ENCODE measurements at places on chromosomes 16 and 17. TPM values are rescaled to one million over a fixed set of nuclear protein-coding genes. Genes with fewer than 3 reads are reported as not detected.

GRCh38 chr17:55770196-55770870 lies 19.5 kb downstream of the PCTP start:
- H3K36me3 ChIP-seq: peaks cover 30% of the 10 kb centered on the region
- H3K4me3 ChIP-seq: no peak overlapping the region
- H3K4me1 ChIP-seq: no peaks in the 10 kb centered on the region

DNA sequence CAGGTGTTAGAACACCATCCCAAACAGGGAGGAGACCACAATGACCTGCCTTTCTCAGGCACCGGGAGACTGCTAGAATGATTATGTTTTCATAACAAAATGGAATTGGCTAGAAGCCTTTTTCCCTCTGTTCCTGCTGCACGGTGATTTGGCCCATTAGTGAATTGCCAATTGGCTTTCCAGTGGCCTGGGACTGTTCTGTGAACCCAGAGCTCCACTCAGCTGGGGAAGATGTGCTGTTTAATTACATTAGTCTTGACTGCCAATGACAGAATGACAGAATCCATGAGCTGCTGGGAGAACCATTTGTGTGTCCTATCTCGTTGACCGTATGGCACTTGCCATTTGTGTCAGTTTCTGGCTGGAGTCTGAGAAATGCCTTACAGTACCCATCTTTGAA lies 242.9 kb downstream of the CDH11 start:
- H3K27me3 ChIP-seq: no peaks in the 10 kb centered on the region
- no peaks in the 10 kb centered on the region for H3K4me1 ChIP-seq
- DNase-seq: no peak
- no peak overlapping the region for H3K27ac ChIP-seq

DNA sequence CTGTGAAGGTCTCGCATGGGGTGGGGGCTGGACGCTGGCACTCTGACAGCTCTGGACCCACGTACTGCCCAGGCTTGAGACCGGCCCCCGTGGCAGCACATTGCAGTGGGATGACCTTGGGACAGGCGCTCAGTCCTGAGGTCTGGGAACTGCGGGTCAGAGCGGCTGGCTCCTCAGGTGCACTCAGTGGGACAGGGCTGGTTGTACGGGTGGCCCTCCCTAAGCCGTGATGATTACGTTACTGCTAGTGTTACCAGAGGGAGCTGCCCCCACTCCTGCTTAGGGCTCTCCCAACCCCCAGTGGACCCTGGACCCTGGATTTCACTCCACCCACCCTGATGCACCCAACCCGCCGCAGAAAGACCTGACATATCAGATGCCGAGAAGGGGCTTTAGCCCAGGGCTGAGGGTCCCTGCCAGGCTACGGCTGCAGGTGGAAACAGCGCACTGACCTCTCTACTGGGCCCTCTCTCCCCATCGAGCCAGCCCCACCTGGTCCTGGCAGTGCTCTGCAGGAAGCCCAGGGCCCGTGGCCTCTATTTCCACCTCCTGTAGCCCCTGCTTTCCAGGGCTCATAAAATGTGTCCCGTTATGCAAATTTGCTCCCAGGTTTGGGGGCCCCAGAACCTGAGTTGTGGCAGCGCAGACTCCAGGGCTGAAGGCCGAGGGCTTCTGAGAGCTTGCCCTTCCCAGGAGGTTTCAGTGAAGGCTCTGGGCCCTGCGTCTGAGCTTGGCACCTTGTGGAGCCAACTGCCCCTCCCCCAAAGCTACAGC lies 77.2 kb downstream of the RTN4RL1 start:
- no peak overlapping the region for H3K4me3 ChIP-seq
- H3K27ac ChIP-seq: no peak overlapping the region
- no peak for DNase-seq
- H3K36me3 ChIP-seq: no peaks in the 10 kb centered on the region
- no peaks in the 10 kb centered on the region for H3K27me3 ChIP-seq

DNA sequence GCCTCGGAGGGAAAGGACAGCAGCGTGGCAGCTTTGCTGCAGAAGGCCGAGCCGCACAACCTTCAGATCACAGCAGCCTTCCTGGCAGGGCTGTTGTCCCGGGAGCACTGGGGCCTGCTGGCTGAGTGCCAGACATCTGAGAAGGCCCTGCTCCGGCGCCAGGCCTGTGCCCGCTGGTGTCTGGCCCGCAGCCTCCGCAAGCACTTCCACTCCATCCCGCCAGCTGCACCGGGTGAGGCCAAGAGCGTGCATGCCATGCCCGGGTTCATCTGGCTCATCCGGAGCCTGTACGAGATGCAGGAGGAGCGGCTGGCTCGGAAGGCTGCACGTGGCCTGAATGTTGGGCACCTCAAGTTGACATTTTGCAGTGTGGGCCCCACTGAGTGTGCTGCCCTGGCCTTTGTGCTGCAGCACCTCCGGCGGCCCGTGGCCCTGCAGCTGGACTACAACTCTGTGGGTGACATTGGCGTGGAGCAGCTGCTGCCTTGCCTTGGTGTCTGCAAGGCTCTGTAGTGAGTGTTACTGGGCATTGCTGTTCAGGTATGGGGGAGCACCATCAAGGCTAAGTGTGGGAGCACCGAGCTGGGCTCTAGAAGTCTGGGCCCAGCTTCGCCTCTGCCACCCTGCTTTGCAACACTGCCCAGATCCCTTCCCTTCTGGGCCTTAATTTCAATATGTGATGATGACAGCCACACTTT lies 18.6 kb downstream of the NOD2 start:
- no peaks in the 10 kb centered on the region for H3K27me3 ChIP-seq
- peak; percentile 82 for DNase-seq
- no peak overlapping the region for H3K27ac ChIP-seq
- peaks cover 14% of the 10 kb centered on the region for H3K4me1 ChIP-seq
- no peaks in the 10 kb centered on the region for H3K36me3 ChIP-seq

DNA sequence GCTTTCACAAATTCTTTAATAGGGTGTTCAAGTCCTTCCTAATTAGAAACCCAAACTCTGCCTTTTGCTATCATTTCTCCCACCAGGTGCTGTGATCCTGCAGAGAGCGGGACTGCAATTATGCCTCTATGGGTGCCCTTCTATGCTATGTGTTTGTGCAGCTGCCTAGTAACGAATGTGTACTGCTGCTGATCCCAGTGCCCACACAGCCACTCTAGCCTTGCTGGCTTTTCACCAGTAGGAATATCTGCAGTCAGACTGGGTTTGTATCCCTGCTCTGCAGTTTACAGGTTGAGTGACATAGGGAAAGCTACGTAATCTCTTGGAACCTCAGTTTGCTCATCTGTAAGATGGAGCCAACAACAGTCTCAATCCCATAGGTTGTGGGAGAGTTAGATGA lies 179.6 kb upstream of the IRX3 start:
- no peaks in the 10 kb centered on the region for H3K27me3 ChIP-seq
- H3K4me3 ChIP-seq: no peak overlapping the region
- H3K27ac ChIP-seq: no peak overlapping the region
- DNase-seq: no peak
- H3K4me1 ChIP-seq: no peaks in the 10 kb centered on the region

Gene TP53TG3B
- total RNA-seq: not detected

GRCh38 chr17:571224-571623 lies 143.4 kb downstream of the VPS53 start:
- no peak overlapping the region for H3K4me3 ChIP-seq
- no peak overlapping the region for H3K27ac ChIP-seq
- H3K27me3 ChIP-seq: no peaks in the 10 kb centered on the region
- no peak for DNase-seq

DNA sequence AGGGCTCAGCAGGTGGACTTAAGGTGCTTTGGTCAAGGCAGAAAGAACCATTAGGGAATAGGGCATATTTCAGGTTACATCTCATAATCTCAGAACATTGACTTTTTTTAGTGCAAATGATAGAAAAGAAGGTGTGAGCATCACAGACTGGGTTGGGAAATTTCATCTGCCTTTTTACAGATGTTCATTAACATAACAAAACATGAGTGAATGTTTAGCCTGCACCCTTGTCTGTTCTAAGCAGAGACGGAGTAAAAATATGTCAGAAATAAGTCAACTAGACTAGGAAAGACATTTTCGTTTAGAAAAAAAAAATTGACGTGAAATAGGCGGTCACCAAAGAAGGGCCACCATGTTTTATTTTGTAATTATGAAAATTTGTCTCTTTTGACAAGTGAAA lies 127.5 kb upstream of the CDH13 start:
- H3K27me3 ChIP-seq: no peaks in the 10 kb centered on the region
- no peak overlapping the region for H3K4me3 ChIP-seq
- no peaks in the 10 kb centered on the region for H3K36me3 ChIP-seq
- no peaks in the 10 kb centered on the region for H3K4me1 ChIP-seq

Gene REXO5
- 1.8 TPM for total RNA-seq

- H3K4me1 ChIP-seq: no peaks in the 10 kb centered on the region
- H3K4me3 ChIP-seq: no peak overlapping the region
- DNase-seq: no peak
- no peak overlapping the region for H3K27ac ChIP-seq
- H3K36me3 ChIP-seq: no peaks in the 10 kb centered on the region
These were observed 14.7 kb upstream of the SEZ6 start for GRCh38 chr17:29020576-29020975.

Gene ODAD4
- total RNA-seq: 1.6 TPM

Gene MEIOC
- total RNA-seq: 0.36 TPM

Gene KRT25
- total RNA-seq: not detected

Gene SPATA22
- total RNA-seq: 0.36 TPM

Gene ITGA2B
- total RNA-seq: 0.33 TPM

Gene VWA3A
- total RNA-seq: not detected

DNA sequence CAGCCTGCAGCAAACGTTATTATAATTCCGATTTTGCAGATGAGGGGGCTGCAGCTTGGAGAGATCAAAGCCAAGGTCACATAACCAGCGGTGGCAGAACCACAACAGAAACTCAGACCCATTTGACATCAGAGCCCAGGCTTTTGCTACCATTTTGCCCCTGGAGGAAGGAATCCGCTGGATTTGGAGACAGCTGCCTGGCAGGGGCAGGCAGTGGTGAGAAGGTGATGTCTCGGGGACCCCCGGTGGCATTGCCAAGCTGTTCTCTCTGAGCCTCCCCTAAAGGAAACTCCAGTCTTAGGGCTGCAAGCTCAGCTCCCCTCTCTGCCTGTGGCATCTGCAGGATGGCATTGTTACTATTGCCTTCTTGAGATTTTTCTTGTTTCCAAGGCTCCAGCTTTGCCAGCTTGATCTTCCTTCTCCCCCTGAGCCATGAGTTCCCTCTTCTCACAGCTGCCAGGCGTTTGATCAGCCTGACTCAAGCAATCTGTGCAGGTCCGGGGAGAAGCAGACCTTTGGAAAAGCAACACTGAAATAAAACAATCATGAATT lies 40.8 kb downstream of the AIPL1 start:
- no peak overlapping the region for H3K27ac ChIP-seq
- H3K27me3 ChIP-seq: no peaks in the 10 kb centered on the region
- H3K36me3 ChIP-seq: no peaks in the 10 kb centered on the region
- H3K4me3 ChIP-seq: no peak overlapping the region
- DNase-seq: no peak
